IMR-90 (cell line): ENCODE measurements at places on chromosomes 11 and 22. TPM values are rescaled to one million over a fixed set of nuclear protein-coding genes. Genes with fewer than 3 reads are reported as not detected.

The TMEM191C gene
- total RNA-seq, result 0.28 and 0.36 TPM in 2 replicates

The OR51I1 gene
- total RNA-seq, result not detected in 2 replicates

The RAB36 gene
- total RNA-seq, result 2.5 and 3.6 TPM in 2 replicates

The EHD1 gene
- 107 and 125 TPM in 2 replicates for total RNA-seq

The APOA4 gene
- total RNA-seq, result not detected in 2 replicates

The IFTAP gene
- total RNA-seq, result 15.8 and 34.7 TPM in 2 replicates

The C11orf97 gene
- not detected in 2 replicates for total RNA-seq

The OR8A1 gene
- total RNA-seq, result not detected in 2 replicates

The MMP1 gene
- 245 and 246 TPM in 2 replicates for total RNA-seq

The POU2AF1 gene
- not detected in 2 replicates for total RNA-seq

The OR8D4 gene
- total RNA-seq, result not detected in 2 replicates

The NXPE4 gene
- not detected in 2 replicates for total RNA-seq

The SLC16A8 gene
- not detected in 2 replicates for total RNA-seq

The SPA17 gene
- total RNA-seq, result 9.9 and 14.4 TPM in 2 replicates

The CHRNA10 gene
- total RNA-seq, result under 0.01 and 0.36 TPM in 2 replicates

The SYT9 gene
- total RNA-seq, result not detected in 2 replicates

The KCTD14 gene
- 0.83 and 0.90 TPM in 2 replicates for total RNA-seq

The RPS6KB2 gene
- total RNA-seq, result 47.8 and 58.4 TPM in 2 replicates

The TMPRSS6 gene
- total RNA-seq, result not detected in 2 replicates

The FBLN1 gene
- total RNA-seq, result 11.3 and 11.4 TPM in 2 replicates

The RASSF10 gene
- total RNA-seq, result not detected in 2 replicates

The CHRM1 gene
- not detected in 2 replicates for total RNA-seq

The SEZ6L gene
- total RNA-seq, result not detected in 2 replicates

The MUC5AC gene
- total RNA-seq, result not detected in 2 replicates
